Sigmoid colon (tissue), 7 donors: ENCODE measurements at places on chromosomes 2 and 18. TPM values are rescaled to one million over a fixed set of nuclear protein-coding genes. Genes with fewer than 3 reads are reported as not detected.

DNA sequence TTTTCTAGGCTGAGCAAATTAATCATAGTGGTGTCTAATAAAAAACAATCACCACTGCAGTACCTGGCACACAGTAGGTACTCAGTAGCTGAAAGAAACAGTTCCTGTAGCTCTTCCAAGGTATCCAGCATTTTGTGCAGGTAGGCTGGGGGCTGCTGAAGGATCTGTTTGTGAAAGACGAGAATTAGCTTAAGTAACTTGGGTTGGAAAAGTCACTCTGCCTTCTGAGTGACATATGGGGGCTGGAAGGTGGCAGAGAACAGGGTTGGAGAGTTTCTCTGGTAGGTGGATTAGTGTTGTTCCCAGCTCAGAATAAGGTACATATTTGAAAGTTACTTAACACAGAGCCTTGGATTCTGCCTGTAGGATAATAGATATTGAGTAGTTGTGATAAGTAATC is 72.8 kb downstream of the FMNL2 start:
- H3K27ac ChIP-seq, result no peak overlapping the region
- no peak for DNase-seq
- no peak overlapping the region for H3K4me3 ChIP-seq
- no peaks in the 10 kb centered on the region for H3K4me1 ChIP-seq

GRCh38 chr2:226836548-226836885 is 663 bp downstream of the RHBDD1 start:
- peak overlapping the region; percentile 92 for H3K4me3 ChIP-seq
- H3K4me1 ChIP-seq, result peaks cover 28% of the 10 kb centered on the region
- H3K27ac ChIP-seq, result peak overlapping the region; percentile 99

DNA sequence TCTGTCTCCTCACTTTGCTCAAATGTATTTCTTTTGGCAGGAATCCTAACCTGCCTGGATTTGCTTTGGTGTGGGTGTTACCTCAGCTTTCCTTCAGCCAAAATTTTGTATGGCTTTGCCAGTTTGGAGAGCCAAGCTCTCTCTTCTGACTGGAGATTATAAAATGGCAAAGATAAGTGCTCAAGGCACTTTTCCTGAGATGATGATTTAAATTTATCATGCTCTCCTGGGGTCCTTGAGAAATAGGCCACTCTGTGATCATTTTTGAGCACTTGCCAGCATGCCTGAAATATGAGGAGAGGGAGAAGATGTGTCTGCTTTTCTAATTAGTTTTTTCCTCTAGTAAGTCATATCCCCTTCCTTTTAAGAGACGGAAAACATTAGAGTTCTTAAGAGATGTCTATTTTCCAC is 683.0 kb downstream of the SLC4A3 start:
- H3K4me1 ChIP-seq, result no peaks in the 10 kb centered on the region
- H3K27me3 ChIP-seq, result no peaks in the 10 kb centered on the region
- H3K36me3 ChIP-seq, result no peaks in the 10 kb centered on the region
- H3K4me3 ChIP-seq, result no peak overlapping the region
- H3K27ac ChIP-seq, result no peak overlapping the region

DNA sequence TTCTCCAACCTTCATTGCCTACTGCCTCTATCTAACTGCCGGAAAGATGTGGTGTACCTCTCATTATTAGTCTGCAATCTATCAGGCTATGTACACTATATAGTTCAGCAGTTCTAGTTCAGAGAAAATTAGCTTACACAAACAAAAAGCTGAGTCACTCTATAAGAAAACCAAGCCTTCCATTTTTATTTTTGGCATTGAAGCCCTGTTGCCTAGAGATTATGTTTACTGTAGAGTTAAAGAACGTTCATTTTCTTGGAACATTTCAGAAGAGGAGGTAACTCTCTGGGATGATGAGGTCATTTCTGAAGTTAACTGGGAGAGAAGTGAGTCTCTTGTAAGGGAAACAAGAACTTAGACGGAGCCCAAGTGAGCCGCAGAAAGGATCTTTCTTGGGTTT is 133.5 kb downstream of the FAM124B start:
- no peaks in the 10 kb centered on the region for H3K4me1 ChIP-seq
- H3K27ac ChIP-seq, result no peak overlapping the region
- no peaks in the 10 kb centered on the region for H3K36me3 ChIP-seq
- H3K27me3 ChIP-seq, result no peaks in the 10 kb centered on the region
- DNase-seq, result no peak

- no peaks in the 10 kb centered on the region for H3K36me3 ChIP-seq
- H3K27ac ChIP-seq, result peak overlapping the region; percentile 81
- DNase-seq, result no peak
- no peaks in the 10 kb centered on the region for H3K27me3 ChIP-seq
- peaks cover 24% of the 10 kb centered on the region for H3K4me1 ChIP-seq
- no peak overlapping the region for H3K4me3 ChIP-seq
These were observed 84.8 kb upstream of the PTPRM start for GRCh38 chr18:7482342-7482741.

DNA sequence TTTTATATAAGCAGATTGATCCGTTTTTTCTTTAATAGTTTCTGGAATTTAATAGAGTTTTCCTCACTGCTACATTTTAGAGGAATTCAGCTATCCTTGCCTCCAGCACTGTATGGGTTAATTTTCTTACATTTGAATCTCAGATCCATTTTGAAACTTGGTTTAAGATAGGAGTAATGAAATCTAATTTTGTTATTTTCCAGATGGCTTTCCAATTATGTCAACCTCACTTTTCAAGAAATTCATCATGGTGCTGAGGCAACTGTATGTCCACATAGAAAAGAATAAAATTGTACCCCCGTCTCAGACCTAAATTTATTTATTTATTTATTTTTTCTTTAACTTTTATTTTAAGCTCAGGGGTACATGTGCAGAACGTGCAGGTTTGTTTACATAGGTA is 105.1 kb downstream of the EPB41L5 start:
- no peak for DNase-seq
- H3K27me3 ChIP-seq, result no peaks in the 10 kb centered on the region
- H3K4me3 ChIP-seq, result no peak overlapping the region
- no peaks in the 10 kb centered on the region for H3K4me1 ChIP-seq
- H3K27ac ChIP-seq, result no peak overlapping the region

Gene CRYGD
- total RNA-seq, result not detected

DNA sequence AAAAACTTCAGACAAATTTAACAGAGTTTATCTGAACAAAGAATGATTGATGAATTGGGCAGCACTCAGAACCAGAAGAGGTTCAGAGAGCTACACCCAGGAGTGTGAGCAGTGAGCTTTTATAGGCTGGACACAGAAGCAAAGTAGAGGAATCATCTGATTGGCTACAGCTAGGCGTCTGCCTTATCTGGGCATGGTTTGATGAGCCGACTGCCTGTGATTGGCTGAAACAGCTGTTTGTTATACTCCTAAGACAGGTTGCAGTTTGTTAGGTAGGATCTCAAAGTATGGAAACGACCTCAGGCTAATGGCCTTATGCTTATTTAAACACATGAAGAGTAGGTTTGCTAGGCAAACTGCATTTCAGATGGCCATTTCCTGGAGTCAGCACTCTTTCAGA is 188.9 kb downstream of the MYO1B start:
- no peak overlapping the region for H3K27ac ChIP-seq
- DNase-seq, result no peak
- no peaks in the 10 kb centered on the region for H3K4me1 ChIP-seq
- H3K4me3 ChIP-seq, result no peak overlapping the region

GRCh38 chr18:45686891-45687611 is 36.9 kb upstream of the SLC14A1 start:
- no peaks in the 10 kb centered on the region for H3K27me3 ChIP-seq
- H3K27ac ChIP-seq, result no peak overlapping the region
- H3K4me1 ChIP-seq, result no peaks in the 10 kb centered on the region
- H3K36me3 ChIP-seq, result no peaks in the 10 kb centered on the region
- no peak for DNase-seq

DNA sequence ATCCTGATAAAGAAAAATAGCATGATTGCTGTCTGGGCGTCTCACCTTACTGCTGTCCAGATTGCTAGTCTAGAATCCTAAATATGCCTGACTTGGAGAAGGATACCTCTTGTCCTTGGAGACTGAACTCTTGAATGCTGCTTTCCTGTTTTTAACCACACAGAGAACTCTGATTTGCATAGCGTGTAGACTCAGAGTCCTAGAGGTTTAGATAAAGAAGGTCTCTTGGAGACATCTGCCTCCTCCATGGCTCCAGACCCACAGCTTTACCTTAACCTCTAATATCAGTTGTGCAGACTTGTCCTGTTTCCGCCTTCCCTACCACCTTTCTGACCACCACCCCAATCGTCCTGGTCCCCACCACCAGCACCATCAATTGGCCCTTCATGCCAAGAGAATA is 292.6 kb upstream of the CYRIA start:
- H3K27me3 ChIP-seq, result no peaks in the 10 kb centered on the region
- H3K4me3 ChIP-seq, result no peak overlapping the region
- no peaks in the 10 kb centered on the region for H3K36me3 ChIP-seq
- no peak overlapping the region for H3K27ac ChIP-seq
- H3K4me1 ChIP-seq, result no peaks in the 10 kb centered on the region

DNA sequence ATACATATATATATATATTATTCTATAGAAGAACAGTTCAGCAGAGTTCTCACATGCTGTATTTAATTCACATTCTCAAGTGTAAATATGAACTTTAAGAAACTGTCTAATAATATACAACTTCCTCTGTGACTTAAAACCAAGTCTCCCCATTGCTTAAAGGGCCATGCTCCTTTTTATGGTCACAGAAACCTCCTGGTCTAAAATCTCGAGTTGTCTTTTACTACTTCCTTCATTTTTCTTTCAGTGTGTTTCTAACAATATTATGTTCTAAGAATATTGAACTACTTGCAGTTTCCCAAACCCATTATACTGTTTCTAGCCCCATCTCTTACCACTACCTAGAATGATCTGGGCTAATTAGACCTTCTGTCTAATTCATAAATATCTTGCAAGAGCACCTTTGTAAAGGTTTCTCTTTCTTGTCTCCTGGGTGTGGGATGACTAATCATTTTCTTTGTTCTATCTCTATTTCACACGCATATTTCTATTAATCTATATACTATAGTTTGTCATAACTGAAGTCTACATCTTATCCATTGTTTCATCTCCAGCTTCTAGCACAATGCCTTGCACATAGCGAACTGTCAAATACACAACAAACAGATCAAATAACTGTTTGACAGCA is 48.8 kb downstream of the ERBB4 start:
- H3K27ac ChIP-seq, result no peak overlapping the region
- H3K4me1 ChIP-seq, result no peaks in the 10 kb centered on the region
- H3K36me3 ChIP-seq, result no peaks in the 10 kb centered on the region
- H3K4me3 ChIP-seq, result no peak overlapping the region
- DNase-seq, result no peak
- no peaks in the 10 kb centered on the region for H3K27me3 ChIP-seq

GRCh38 chr2:207291625-207292252 is 126.0 kb upstream of the KLF7 start:
- DNase-seq, result no peak
- H3K36me3 ChIP-seq, result no peaks in the 10 kb centered on the region
- no peaks in the 10 kb centered on the region for H3K27me3 ChIP-seq
- H3K4me3 ChIP-seq, result no peak overlapping the region
- H3K27ac ChIP-seq, result no peak overlapping the region

GRCh38 chr2:173016451-173016850 is 59.2 kb upstream of the MAP3K20 start:
- DNase-seq, result no peak
- H3K4me3 ChIP-seq, result no peak overlapping the region
- no peaks in the 10 kb centered on the region for H3K27me3 ChIP-seq
- H3K27ac ChIP-seq, result no peak overlapping the region
- no peaks in the 10 kb centered on the region for H3K36me3 ChIP-seq

DNA sequence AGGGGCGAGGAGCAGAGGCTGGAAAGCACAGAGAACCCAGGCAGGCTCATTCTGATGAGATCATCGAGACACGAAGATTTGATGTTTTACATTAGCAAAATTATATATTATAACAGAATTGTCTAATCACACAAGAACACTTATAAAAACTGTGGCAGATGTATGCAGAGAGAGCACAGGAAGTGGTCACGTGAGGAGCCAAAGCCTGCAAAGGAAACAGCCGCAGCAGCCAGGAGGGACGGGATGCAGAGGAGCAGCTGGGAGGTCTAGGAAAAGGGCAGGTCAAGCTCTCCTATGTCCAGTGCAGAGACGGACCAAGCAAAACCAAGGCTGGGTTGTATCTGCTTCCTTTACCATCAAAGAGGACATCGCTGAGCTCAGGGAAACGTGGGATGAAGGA is 355.1 kb upstream of the MYT1L start:
- DNase-seq, result no peak
- H3K4me1 ChIP-seq, result no peaks in the 10 kb centered on the region
- H3K27ac ChIP-seq, result no peak overlapping the region
- no peak overlapping the region for H3K4me3 ChIP-seq
- no peaks in the 10 kb centered on the region for H3K27me3 ChIP-seq

DNA sequence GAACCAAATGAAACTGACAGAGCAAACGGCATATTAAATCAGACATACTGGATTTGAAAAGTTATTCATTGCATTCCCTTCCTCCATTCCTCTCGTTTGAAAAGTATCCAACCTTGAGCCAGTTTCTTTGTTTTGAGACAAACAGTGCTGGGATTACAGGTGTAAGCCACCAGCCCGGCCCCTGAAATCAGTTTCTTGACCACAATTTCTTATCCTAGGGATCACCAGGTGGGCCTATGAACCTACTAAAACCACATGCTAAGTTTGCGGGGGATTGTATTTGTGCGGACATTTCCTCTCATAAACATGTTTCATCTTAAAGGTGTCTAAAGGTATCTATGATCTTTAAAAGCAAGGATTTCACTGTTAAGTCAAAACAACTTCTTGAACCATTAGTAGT is 11.6 kb downstream of the PTPN2 start:
- no peak overlapping the region for H3K27ac ChIP-seq
- no peaks in the 10 kb centered on the region for H3K27me3 ChIP-seq
- H3K36me3 ChIP-seq, result no peaks in the 10 kb centered on the region
- DNase-seq, result no peak
- no peaks in the 10 kb centered on the region for H3K4me1 ChIP-seq
- H3K4me3 ChIP-seq, result no peak overlapping the region

- DNase-seq, result no peak
- H3K4me3 ChIP-seq, result no peak overlapping the region
- H3K27ac ChIP-seq, result no peak overlapping the region
- H3K36me3 ChIP-seq, result no peaks in the 10 kb centered on the region
- H3K4me1 ChIP-seq, result peaks cover 11% of the 10 kb centered on the region
These were observed 219.4 kb downstream of the TGIF1 start for GRCh38 chr18:3669376-3669775.

DNA sequence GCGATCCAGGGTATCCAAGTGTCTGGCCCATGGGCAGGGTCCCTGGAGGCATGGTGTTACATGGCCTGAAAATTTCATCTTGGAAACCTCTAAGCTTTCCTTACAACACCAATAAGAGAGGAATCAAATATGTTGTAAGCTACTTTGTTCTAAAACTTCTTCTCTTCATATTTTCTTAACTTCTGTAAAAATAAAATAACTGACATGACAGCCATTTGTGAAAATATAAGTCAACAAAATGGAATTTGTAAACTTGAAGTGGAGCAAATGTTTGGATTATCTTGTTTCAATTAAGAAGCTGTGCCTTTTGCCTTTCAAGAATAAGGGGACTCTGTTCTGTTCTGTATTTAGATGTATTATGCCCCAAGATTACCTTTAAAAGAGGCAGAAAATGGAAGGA is 319.7 kb downstream of the LPIN1 start:
- peaks cover 10% of the 10 kb centered on the region for H3K4me1 ChIP-seq
- DNase-seq, result no peak
- H3K4me3 ChIP-seq, result no peak overlapping the region
- no peaks in the 10 kb centered on the region for H3K36me3 ChIP-seq
- H3K27me3 ChIP-seq, result no peaks in the 10 kb centered on the region
- H3K27ac ChIP-seq, result no peak overlapping the region

- H3K27ac ChIP-seq, result peak overlapping the region; percentile 98
- H3K27me3 ChIP-seq, result no peaks in the 10 kb centered on the region
- peak overlapping the region; percentile 92 for H3K4me3 ChIP-seq
- peak; percentile 79 for DNase-seq
These were observed 493 bp downstream of the FN1 start for GRCh38 chr2:215435280-215435869.
